ENCODE measurements at places on chromosomes 5 and 9.

- DNase-seq = no peak
Measured at GRCh38 chr5:16679863-16680262, 63.1 kb upstream of the RETREG1 start.

DNA sequence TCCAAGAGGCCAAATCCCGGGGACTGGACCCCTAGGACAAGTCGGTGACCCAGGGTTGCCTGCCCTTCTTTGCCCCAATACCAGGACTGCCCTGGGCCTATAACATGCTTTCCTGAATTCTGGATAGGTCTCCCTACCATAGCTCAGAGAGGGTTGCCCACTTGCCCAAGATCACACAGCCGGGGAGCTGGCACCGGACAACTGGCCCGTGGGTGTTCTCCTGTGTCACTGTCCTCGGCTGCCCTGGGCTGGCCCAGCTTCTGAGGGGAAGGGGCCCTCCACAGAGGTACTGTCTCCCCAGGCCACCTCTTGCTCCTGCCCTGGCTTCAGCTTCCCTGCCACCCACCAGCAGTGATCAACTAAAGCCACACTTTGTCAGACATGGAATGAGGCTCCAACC lies 28.8 kb upstream of the TTLL11 start:
- no peak for DNase-seq

DNA sequence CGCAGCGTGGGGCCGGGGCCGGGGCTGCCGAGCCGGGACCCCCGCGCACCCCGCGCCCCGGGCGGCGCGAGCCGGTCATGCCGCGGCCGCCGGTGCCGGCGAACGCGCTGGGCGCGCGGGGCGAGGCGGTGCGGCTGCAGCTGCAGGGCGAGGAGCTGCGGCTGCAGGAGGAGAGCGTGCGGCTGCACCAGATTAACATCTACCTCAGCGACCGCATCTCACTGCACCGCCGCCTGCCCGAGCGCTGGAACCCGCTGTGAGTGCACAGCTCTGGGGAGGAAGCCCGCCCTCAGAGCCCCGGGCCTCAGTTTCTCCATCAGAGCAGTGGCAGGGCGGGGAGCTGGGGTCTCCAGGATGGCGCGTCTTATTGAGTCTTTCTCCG lies 335 bp downstream of the GALNT12 start:
- DNase-seq = peak; percentile 64

DNA sequence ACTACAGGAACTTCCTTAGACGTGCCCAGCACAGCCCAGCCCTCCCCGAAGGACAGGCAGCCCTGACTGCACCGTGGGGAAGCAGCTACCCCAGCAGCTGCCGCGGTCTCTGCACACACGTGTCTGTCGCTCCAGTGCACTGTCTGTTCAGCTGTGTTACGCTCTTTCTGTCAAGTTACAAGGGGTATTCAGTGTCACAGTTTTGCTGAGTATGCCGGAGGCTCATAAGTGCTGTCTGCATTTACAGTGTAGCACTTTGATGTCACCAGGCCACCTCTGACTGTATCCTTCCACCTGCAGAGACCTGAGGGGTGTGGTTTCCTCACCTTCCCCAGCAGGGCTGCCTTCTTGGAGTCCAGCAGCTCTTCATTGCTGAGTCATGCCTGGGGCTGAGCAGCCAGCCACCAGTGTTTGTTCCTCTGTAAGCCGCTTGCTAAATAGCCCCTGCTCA lies 126.8 kb downstream of the EHMT1 start:
- no peak for DNase-seq

Data from Peyer's patch (tissue), 4 donors.